ENCODE measurements at places on chromosomes 16 and 17.

- DNase-seq, result peak; percentile 6
These were observed 2.2 kb downstream of the GSPT1 start for GRCh38 chr16:11913425-11914079.

DNA sequence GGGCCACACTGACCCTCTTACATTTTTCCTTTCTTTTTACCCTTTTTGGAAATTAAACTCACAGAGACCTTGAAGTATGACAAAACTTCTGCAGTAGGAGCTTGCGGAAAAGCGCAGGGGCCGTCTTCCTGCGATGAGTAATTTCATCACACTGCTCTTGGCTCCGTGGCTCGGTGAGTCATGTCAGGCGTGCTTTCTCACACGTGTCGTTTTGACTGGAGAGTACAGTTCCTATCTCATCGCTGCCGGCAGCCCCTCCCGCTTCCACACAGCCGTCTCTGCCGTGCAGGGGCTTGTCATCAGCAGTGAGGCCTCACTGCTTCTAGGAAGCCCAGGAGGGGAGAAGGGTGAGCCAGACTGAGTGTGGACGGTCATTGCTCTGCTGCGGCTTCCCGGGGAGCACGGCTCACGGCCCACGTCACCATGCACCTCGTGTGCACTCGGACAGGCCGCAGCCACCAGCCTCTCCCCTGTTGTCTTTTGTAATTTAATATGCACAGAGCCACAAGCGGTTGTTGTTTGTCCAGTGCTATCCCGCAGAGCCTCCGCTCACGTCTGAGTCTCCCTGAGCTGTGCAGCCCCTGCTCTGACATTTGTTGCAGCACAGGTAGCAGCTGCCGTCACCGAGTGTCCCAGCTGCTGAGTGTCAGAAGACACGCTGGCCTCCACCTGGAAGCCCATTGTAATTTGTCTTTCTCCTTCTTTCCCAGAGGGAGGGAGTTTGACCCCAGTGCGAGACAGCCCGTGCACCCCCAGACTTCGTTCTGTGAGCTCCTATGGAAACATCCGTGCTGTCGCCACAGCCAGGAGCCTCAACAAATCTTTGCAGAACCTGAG, 99.4 kb upstream of the CHMP6 start:
- DNase-seq, result peak; percentile 44

DNA sequence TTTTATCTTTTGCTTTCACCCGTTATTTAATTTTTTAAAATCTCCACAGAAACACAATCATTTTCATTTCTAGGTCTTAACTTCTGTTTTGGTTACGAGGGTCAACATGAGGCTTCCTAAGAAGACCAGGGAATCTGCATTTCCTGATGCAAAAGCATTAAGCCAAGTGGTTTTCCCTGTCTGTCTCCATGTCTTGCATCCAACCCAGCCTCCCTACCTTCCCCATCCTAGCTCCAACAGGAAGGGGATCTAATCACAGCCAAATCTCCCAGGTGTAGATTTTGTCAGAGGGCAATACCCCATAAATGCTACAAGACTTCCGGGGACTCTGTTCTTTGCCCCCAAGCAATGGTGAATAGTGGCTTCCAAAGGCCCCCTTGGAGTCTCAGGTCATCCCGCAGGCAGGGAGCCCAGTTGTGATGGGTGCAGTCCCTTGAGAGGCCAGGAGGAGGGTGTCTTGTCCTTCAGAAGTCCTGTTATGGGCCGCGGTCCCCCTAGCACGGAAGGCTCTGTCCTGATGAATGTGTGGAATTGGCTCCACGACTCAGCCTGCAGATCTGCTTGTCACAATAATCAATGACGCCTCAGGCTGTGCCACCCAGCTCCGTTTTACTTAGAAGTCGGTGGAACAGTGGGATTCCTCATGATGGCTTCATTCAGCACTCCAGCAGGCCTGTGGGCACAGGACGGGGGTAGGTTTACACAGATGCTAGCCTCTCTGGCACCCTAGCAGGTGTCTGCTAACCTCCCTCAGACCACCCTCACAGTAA, 141.1 kb downstream of the RGS9 start:
- DNase-seq, result peak; percentile 44

GRCh38 chr17:12637015-12637414, 28.7 kb upstream of the MYOCD start:
- DNase-seq, result no peak

DNA sequence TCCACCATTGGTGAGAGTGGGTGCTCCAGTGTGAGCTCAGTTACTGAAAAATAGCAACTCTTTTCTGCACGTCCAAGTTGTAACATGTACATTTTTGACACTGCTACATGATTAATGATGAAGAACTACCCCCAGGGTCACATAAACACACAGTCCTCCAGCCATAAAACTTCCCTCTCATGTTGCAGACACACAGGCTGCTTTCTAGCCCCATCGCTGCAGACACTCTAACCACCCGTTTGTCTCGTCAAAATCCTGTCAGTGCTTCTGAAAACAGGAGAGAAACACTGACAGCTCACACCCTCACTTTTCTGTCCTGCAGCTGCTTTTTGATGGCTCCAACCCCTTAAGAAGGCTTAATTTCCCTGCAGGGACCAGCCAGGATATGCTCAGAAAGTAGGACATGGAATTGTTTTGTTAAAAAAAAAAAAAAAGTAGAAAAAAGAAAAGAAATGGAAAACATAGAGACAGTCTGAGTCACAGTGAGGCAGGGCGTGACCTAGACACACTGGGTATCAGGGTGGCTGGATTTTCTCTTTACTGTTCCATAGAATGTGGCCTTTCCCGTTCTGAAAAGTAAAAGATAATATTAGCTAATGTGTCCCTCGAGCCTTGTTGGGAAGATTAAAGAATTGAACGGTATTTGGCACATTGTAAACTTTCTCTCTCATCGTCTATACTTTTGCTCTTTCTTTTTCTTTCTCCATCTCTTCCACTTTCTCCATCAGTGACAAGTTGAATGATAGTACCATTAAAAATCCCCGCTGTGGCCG, 20.7 kb upstream of the CCL5 start:
- DNase-seq, result peak; percentile 46

DNA sequence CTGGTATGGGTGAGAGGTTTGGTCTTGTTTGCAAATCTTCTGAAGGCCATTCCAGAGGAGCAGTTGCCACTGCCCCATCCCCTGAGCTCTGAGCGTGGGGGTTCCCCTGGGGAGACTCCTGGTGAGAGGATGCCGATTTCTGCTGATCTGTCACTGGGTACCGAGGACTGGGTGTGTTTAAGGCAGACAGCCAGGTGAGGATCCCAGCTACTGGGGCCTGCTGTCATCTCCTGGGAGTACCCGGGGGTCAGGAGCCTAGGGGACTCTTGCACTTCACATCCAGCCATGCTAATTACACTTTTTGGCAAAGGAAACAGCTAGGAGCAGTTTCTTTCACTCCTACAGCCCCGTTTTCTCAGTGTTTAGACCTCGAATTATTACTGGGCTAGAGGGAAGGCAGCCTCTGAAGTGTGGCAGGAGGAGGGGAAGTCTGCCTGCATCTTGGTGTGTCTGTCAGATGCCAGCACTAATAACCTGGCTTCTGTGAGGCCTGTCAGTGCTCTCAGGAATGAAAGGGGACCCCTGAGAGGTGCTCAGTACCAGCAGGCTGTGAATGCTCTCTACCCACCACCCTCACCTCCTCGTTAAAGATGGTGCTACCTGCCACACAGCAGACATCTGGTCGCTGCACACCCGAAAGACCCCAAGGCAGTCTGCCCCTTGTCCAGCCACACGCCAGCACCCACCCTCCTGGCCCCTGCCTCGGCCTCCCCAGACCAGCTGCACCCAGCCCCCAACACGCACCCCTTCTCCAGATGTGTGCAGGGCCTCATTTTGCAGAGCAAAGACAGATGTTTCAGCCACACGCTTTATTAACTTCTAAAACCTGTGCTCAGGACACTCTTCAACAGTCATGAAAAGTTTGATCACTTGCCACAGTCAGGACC, 43.2 kb downstream of the SNX20 start:
- DNase-seq, result no peak

- no peak for DNase-seq
These were observed 33.5 kb downstream of the GRIN2C start for GRCh38 chr17:74825952-74826719.

- no peak for DNase-seq
These were observed 5.0 kb downstream of the FADS6 start for GRCh38 chr17:74888469-74888868.

- no peak for DNase-seq
These were observed 4.7 kb downstream of the KRT37 start for GRCh38 chr17:41419716-41420115.

- peak; percentile 58 for DNase-seq
These were observed 32.7 kb upstream of the CDH1 start for GRCh38 chr16:68704232-68704867.

DNA sequence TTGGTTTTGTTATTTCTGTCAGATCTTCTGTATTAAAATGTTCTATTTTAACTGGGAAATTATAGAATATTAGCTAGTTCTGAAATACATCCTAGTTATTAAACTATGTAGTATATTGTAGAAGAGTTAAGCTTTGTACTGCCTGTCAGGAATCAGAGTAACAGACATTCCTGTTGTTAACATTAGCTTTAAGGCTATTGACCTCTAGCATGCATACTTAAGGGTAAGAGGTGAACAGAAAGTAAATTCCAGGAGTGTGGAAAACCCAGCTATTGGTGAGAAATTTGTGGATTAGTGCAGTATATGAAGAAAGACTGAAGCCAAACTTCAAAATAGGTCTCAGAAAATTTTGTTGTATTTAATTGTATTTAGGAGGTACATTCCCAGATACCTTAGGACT, 111.3 kb downstream of the CHD9 start:
- DNase-seq, result no peak

DNA sequence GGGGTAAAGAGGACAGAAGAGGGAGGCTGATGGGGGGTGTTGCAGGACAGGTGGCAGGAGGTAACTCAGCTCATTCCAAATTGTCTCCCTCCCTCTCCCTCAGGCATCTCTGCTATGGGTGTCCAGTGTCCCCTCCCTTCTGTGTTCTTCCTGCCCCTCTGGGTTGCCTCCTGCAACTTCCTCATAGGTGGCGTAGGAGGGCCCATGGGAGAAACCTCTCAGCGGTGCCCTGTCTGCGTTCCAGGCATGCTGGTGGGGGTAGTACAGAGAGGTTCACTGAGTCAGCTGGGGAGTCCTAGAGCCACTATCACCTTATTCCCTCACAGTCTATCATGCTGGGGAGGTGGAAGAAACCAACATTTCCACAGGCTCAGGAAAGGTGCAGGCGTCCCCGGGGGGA, 14.7 kb upstream of the ODF4 start:
- DNase-seq, result no peak

GRCh38 chr17:20189302-20189701, 180.1 kb downstream of the SPECC1 start:
- no peak for DNase-seq
